ENCODE measurements at places on chromosomes 4 and X. TPM values are rescaled to one million over a fixed set of nuclear protein-coding genes. Genes with fewer than 3 reads are reported as not detected.

DNA sequence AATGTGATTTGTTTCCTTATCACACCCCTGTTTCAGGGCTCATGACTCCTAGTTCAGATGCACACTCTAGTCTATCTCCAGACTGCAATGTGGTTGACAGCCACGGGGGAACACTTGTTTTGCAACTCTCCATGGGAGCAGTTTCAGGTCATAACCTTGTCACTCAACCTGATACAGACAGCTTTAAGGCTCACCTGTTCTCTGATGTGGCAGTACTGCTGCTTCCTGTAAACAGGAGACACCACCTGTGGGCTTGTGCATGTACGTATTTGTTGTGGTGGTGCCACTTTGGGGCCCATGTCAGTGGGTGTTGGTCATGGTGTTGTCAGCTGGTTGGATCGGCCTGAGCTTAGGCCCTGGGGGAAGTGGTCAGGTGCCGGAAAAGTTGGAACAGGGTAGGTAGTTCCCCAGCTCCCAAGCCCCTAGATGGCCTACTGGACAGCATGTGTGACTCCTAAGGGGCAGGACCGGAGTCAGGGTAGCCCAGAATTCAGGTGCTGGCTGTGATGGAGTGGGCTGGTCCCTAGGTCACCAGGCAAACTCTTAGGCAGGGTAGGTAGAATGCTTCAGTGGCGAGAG lies 46.2 kb downstream of the FAM9B start:
- no peak overlapping the region for H3K4me3 ChIP-seq
- H3K27me3 ChIP-seq = no peaks in the 10 kb centered on the region
- no peaks in the 10 kb centered on the region for H3K36me3 ChIP-seq

Gene CT45A10
- total RNA-seq = not detected

Gene CTAG2
- total RNA-seq = not detected

Gene RHOXF2
- not detected for total RNA-seq

DNA sequence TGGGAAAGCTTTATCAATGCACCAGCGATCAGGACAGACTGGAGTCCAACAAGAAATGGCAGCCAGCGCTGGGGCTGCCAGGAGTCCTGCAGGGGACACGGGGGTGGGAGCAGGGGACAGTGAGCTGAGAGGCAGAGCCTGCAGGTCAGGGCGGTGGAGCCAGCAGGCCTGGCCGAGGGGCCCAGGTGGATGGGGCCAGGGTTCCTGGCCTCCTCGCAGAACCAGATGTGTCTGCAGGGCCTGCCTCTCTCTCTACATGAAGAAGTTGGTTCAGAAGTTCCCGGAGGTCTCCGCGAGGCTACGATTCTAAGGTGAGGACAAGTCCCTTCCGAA lies 63.6 kb downstream of the CPZ start:
- no peak for DNase-seq
- no peak overlapping the region for H3K4me3 ChIP-seq
- H3K36me3 ChIP-seq = no peaks in the 10 kb centered on the region

DNA sequence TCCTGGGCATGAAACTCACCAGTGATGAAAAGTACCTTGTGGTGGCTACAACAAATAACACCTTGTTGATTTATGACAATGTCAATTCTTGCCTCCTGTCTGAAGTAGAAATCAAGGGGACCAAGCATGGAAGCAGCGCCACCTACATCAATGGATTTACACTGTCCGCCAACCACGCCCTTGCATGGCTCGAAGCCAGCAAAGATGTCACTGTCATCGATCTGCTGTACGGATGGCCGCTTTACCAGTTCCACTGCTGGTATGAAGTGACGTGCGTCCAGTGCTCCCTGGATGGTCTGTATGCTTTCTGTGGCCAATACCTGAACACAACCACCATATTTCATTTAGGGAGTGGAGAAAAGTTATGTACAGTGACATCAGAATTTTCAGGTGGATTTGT lies 200.5 kb downstream of the NWD2 start:
- no peak overlapping the region for H3K4me3 ChIP-seq
- DNase-seq = no peak
- peaks cover 18% of the 10 kb centered on the region for H3K4me1 ChIP-seq
- no peaks in the 10 kb centered on the region for H3K36me3 ChIP-seq
- H3K27ac ChIP-seq = no peak overlapping the region
- no peaks in the 10 kb centered on the region for H3K27me3 ChIP-seq

GRCh38 chr4:144754562-144755410 lies 108.8 kb downstream of the HHIP start:
- peaks cover 2% of the 10 kb centered on the region for H3K36me3 ChIP-seq
- no peak for DNase-seq

DNA sequence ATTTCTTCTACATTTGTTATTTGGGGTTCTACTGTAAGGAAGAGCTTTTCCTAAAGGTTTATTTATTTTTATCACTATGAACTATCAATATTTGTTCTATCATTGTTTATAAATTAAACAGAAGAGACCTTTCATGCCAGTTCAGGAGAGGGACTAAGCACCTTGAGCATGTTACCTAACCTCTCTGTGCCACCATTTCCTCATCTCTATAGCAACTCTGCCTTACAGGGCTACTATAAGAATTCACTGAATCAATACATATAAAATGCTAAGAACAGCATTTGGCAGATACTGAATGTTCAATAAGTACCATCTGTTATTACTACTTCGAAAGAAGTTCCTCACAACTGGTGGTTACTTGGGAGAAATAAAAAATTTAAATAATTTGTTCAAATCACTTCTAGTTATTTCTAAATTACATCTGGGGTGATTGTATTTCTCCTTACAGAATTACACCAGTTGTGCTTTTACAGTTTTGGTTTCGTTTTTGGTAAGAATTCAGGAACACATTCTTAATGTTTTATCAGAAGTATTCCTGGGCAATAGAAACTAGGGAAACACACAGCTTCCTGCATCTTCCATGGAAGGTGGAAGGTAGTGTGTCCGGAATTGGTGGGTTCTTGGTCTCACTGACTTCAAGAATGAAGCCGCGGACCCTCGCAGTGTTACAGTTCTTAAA lies 32.9 kb downstream of the EREG start:
- no peaks in the 10 kb centered on the region for H3K27me3 ChIP-seq
- H3K4me3 ChIP-seq = no peak overlapping the region
- H3K4me1 ChIP-seq = no peaks in the 10 kb centered on the region
- no peak for DNase-seq
- no peak overlapping the region for H3K27ac ChIP-seq

Gene HSFX3
- total RNA-seq = not detected

DNA sequence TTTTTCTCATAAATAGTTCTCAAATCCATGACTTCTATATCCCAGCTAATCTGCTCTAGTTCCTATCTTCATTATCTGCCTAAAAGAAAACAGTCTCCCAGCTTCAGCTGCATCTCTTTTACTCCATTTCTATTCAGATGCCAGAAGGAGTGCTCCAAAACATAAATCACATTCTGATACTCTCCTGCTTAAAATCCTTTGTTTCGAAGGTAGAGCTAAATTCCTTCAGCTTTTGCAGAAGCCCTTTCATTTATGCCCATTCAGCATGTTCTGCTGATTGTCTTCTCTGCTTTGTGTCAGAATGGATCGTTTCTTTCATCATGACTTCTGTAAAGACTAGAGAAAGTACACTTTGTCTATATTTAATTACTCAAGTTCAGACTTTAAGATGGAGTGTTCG lies 440.1 kb upstream of the SMIM31 start:
- H3K27me3 ChIP-seq = no peaks in the 10 kb centered on the region
- no peak overlapping the region for H3K4me3 ChIP-seq
- no peaks in the 10 kb centered on the region for H3K36me3 ChIP-seq
- no peak for DNase-seq

DNA sequence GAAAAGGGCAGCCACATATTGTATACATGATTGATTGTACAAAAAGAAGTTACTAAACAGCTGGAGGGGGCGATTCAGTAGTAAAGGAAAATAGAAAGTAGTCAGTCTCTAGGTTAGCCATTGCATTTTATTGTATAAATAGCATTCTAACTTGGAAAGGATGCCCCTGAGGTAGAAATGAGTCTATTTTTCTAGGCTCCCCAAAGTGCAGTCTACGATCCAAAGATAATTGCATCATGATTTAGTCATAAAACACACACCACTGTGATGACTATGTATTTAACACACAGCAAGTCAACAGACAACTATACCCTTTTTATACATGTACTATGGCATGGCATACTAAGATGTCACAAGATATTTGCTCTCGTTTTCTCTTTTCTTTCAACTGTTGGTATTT lies 204.9 kb downstream of the APBB2 start:
- no peak for DNase-seq
- H3K4me3 ChIP-seq = no peak overlapping the region
- peaks cover 4% of the 10 kb centered on the region for H3K4me1 ChIP-seq

GRCh38 chr4:22485737-22486136 lies 30.1 kb downstream of the ADGRA3 start:
- H3K36me3 ChIP-seq = peaks cover 6% of the 10 kb centered on the region
- DNase-seq = no peak
- no peaks in the 10 kb centered on the region for H3K27me3 ChIP-seq
- no peak overlapping the region for H3K4me3 ChIP-seq
- H3K27ac ChIP-seq = peak overlapping the region; percentile 47

DNA sequence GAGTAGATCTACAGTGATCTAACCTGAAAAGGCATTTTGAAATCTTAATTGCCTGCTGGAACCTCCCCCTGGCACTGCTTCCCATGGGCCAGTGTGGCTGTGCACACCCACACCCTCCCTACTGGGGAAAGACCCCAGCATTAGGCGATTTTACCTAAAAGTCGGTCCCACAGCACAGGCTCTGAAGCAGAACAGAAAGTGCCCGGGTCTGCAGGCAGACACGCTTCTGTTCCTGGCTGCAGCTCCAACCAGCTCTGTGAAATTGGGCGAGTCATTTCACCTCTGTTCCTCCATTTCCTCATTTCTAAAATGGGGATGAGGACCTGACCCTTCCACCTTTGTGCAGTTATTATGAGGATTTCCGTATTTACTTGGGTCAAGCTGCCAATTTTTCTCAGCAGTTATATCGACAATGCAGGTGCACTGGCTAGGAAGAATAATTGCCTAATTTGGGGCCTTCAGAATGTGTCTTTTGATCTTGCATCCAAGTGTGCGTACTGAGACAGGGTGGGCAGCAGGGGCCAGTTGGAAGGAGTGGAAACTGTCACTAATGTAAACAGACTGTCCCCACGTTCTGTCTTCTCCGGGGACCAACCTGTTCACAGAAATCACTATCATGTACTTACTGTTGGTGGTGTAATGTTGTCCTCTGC lies 7.1 kb downstream of the KLF3 start:
- H3K27ac ChIP-seq = peak overlapping the region; percentile 97
- H3K27me3 ChIP-seq = no peaks in the 10 kb centered on the region
- no peak for DNase-seq

DNA sequence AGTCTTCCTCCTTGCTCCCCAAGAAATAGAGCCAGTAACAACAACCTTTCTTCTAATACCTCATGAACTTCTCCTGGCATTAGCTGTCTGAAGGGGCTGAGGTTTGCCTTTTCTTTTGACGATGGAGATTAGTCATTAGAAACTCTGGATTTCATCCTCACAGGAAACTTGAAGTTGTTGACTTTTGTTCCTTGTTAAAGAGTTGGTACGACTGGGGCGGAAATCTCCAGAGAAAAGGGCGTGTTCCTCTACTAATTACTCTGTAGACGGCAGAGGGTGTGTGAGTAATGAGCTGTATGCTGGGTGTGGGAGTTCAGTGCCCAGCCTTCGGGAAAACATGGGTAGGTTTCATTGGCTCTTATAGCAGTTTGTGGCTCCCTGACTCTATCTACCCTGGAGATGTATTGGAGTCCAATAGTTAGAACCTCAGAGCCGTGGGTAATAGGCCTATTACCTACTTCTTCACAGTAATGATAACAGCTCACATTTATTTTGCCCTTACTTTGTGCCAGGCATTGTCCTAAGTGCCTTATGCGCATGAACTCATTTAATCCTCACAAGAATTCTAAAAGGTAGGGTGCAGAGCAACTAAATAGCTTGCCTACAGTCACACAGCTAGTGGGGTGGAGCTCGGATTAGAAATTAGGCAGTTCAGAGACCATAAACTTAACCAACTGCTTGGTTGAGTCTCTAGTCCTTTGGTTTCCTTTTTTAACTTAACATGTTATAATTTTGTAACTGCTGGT lies 23.4 kb downstream of the TMEM164 start:
- DNase-seq = no peak
- H3K4me1 ChIP-seq = peaks cover 16% of the 10 kb centered on the region
- no peak overlapping the region for H3K4me3 ChIP-seq
- H3K27me3 ChIP-seq = no peaks in the 10 kb centered on the region

DNA sequence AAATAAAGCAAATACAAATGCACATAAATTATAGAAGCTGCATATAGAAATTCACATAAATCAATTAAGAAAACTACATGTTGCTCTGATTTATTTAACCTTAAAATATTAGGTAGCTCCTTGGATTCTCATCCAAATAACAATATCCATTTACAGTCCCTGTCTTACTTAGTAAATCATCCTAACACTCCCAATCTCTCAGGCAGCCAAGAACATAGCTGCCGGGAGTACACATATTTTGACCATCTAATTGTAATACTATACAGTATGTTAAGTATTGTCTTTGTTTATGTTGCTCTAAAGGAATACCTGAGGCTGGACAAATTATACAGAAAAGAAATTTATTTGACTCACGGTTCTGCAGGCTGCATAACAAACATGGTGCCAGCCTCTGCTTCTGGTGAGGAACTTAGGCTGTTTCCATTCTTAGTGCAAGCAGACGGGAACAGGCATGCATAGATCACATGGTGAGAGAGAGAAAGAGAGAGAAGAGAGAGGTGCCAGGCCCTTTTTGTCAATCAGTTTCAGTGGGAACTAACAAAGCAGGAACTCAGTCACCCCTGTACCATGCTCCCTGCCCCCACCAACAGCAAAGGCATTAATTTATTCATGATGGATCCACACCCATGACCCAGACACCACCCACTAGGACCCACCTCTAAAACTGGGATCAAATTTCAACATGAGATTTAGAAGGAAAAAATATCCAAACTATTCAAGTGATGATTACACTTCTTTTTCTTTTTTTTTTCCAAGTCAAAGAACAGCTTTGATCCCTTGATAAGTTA lies 614.8 kb upstream of the TECRL start:
- no peak for DNase-seq
- H3K36me3 ChIP-seq = no peaks in the 10 kb centered on the region
- no peak overlapping the region for H3K4me3 ChIP-seq
- no peak overlapping the region for H3K27ac ChIP-seq
- H3K4me1 ChIP-seq = peaks cover 1% of the 10 kb centered on the region

Gene PLXNB3
- 0.98 TPM for total RNA-seq

Gene SMIM10L2A
- 9.5 TPM for total RNA-seq

DNA sequence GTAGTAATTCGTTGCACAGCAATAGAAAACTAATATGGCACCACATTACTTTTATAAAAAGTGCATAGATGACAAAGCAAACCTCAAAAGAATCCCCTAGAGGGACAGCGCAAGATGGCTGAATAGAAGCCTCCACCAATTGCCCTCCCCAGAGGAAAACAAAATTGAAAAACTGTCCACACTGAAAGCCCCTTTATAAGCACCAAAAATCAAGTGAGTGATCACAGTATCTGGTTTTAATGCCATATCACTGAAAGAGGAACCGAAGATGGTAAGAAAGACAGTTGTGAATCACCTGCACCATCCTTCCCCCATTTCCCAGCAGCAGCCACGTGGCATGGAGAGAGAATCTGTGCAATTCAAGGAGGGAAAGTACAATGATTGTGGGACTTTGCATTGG lies 522.2 kb downstream of the GLUD2 start:
- no peak overlapping the region for H3K27ac ChIP-seq
- H3K36me3 ChIP-seq = no peaks in the 10 kb centered on the region
- H3K4me3 ChIP-seq = no peak overlapping the region

- H3K4me1 ChIP-seq = peaks cover 29% of the 10 kb centered on the region
- peak overlapping the region; percentile 88 for H3K27ac ChIP-seq
- H3K4me3 ChIP-seq = peak overlapping the region; percentile 20
- peak; percentile 18 for DNase-seq
- peaks cover 2% of the 10 kb centered on the region for H3K36me3 ChIP-seq
- no peaks in the 10 kb centered on the region for H3K27me3 ChIP-seq
Observed at GRCh38 chr4:110193822-110194761, 4.3 kb downstream of the ELOVL6 start.

All from progenitor cell of endocrine pancreas (in vitro differentiated cells).